ENCODE measurements at places on chromosomes 12 and 14.

DNA sequence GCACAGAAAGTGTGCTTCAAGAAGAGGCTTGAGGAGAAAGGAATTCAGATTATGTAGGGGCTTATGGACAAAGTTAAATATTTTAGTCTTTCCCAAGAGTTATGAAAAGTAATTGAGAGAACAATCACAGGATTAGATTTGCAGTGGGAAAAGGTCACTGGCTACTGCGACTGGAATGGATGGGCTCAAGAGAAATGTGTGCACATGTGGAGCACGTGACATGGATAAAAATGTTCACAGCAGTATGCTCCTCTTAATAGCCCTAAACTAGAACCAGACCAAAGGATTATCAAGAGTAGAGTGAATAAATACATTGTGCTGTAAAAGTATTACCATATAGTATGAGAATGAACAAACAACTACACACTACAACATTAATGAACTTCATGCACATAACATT is 78.1 kb downstream of the ABCD2 start:
- no peak for DNase-seq

DNA sequence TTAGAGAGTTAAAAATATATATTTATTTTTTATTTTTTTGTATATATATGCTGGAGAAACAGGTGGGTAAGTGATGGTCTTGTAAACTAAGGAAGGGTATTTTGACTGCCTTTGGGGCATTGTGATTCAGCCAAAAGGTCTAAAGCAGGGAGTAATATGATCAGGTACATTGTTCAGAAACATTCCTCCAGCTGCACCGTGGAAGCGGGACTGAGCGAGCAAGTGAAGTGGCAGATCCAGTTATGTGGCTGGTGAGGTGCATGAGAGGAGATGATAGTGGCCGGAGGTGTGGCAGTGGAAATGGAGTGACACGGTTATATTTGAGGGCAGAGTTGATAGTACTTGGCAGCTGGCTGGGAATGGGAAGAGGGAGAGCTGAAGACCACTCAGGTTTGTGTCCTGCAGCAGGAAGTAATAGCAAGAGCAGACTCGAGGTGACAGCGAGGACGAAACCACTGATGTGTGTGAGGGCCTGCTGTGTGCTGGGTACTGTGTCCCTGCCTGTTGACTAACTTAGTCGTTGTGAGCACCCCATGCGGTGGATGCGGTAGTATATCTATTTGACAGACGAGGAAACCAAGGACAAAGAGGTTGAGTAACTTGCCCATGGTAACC is 39.2 kb downstream of the EID3 start:
- DNase-seq: no peak

GRCh38 chr12:48010366-48010970 is 6.2 kb upstream of the COL2A1 start:
- no peak for DNase-seq

DNA sequence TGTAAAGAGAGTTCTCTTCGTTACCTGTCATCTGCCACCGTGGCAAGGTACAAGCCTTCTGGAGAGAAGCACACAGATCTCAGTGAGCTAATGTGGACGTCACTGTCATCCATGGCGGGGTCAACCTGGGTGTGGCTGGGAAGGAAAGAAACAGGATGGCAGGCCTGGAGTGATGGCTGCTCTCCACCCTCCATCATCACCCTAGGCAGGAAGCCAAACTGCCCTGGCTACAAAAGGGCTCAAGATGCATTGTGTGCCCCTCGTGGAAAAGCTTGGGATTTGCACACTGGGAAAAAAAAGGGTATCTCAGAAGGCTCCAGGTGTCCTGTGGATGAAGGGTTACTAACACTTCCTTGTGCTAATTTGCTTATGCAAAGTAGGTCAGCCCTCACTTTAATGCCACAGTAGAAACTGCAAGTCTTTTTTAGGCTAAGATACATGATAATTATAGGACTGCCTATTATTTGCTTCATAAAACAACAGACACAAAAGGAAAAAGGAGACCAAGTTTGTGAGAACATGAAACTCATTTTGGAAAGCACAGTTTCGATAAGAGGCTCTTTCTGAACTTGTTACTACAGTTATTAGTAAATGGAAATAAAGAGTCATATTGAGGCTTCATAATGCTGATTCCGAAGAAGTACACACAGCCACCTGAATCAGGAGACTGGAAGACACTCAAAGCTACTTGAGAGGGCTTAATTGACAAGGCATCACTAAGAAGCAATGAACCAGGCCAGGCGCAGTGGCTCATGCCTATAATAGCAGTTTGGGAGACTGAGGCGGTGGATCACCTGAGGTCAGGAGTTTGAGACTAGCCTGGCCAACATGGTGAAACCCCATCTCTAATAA is 18.9 kb downstream of the RFC5 start:
- no peak for DNase-seq

DNA sequence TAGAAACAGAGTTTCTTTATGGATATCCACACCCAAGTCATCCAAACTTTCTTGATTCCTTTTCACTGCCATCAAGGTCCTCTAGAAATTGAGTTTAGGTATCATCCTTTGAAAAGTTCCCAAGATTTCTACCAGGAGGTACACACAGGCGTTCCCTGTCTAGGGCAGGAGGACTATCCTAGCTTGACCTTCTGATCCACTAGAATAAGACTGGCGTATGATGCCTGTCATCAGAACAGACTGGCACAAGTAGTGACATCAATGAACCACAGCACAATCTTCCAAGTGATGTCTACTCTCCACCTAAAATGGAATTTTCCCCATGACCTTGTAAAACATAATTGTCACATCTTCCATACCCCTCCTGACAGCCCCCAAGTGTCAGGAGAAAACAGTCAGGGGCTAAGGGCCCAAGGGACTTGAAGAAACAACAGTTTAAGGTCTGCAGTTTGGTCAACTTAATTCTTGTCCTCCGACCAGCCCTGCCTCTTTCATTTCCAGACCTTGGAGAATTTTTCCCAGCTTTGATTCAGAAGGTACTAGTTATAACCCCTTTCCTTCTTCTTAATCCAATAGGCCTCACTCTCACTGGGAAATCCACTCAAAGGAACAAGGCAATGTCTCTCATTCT is 100.7 kb upstream of the FKBP4 start:
- DNase-seq: no peak

GRCh38 chr14:41950428-41951151 is 343.9 kb downstream of the LRFN5 start:
- DNase-seq: no peak

- no peak for DNase-seq
Measured at GRCh38 chr12:105888696-105889095, 250.1 kb downstream of the NUAK1 start.

Data from stimulated activated CD4-positive, alpha-beta T cell treated with anti-CD3 and anti-CD28 coated beads, TNF-alpha, amount 100 ng/mL, for 24 hours (primary cell).